Activated naive CD8-positive, alpha-beta T cell treated with anti-CD3 and anti-CD28 coated beads, Interleukin-2, amount 10 ng/mL, durations not matched to agents 7 days and 5 days (primary cell): ENCODE measurements at places on chromosomes 6 and 20. TPM values are rescaled to one million over a fixed set of nuclear protein-coding genes. Genes with fewer than 3 reads are reported as not detected.

DNA sequence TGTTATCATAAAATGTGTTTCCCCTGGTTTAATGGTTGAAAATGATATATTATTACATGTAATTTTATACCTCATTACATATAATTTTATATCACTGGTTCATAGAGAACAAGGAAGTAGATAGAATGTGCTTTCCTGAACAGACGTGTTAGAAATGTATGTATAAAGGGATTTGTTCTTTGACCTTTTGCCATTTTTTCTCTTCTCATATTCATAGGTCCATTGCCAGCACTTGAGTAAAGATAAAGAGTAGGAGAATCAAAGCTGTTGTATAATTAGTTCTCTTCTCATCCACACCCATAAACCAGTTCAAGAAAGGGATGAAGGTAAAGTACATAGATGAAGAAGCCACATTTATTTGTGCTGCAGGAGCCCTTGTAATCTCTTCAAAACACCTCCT lies 46.7 kb downstream of the RNF217 start:
- peaks cover under 1% of the 10 kb centered on the region for H3K4me1 ChIP-seq
- no peaks in the 10 kb centered on the region for H3K36me3 ChIP-seq
- H3K27ac ChIP-seq = no peak overlapping the region
- peaks cover 6% of the 10 kb centered on the region for H3K27me3 ChIP-seq

DNA sequence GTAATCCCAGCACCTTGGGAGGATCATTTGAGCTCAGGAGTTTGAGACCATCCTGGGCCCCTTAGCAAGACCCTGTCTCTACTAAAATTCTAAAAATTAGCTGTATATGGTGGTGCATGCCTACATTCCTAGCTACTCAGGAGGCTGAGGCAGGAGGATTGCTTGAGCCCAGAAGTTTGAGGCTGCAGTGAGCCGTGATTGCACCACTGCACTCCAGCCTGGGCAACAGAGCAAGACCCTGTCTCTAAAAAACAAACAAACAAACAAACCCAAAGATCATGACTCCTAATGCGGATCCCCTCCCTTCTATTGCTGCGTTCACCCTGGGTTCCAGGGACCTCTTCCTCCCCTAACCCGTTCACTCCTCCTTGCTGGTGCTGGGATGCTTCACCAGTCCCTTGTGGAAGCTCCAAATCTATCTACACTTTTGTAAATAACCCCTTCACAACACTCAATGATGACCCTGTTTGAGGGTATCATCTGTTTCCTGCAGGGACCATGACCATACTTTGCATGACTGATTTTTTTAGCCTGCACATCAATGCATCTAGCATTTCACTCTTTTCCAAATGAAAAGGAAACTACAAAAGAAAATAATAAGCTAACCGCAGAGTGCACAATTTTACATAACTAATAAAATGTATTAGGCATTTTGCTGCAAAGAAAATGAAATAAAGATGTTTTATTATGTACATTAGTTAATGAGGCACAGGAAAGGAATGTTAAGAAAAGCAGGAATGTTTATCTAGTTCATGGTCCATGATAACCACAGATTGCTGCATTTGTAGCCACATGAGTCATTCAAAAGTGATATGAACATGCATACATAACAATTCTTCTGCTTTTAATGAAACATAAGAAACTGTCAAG lies 30.5 kb upstream of the IPCEF1 start:
- no peak overlapping the region for H3K4me3 ChIP-seq
- H3K36me3 ChIP-seq = no peaks in the 10 kb centered on the region
- H3K4me1 ChIP-seq = no peaks in the 10 kb centered on the region
- H3K27ac ChIP-seq = no peak overlapping the region
- DNase-seq = no peak
- H3K27me3 ChIP-seq = peaks cover 4% of the 10 kb centered on the region

GRCh38 chr6:11682561-11682975 lies 96.0 kb downstream of the ADTRP start:
- no peaks in the 10 kb centered on the region for H3K4me1 ChIP-seq
- no peak overlapping the region for H3K27ac ChIP-seq
- H3K4me3 ChIP-seq = no peak overlapping the region
- no peaks in the 10 kb centered on the region for H3K36me3 ChIP-seq

DNA sequence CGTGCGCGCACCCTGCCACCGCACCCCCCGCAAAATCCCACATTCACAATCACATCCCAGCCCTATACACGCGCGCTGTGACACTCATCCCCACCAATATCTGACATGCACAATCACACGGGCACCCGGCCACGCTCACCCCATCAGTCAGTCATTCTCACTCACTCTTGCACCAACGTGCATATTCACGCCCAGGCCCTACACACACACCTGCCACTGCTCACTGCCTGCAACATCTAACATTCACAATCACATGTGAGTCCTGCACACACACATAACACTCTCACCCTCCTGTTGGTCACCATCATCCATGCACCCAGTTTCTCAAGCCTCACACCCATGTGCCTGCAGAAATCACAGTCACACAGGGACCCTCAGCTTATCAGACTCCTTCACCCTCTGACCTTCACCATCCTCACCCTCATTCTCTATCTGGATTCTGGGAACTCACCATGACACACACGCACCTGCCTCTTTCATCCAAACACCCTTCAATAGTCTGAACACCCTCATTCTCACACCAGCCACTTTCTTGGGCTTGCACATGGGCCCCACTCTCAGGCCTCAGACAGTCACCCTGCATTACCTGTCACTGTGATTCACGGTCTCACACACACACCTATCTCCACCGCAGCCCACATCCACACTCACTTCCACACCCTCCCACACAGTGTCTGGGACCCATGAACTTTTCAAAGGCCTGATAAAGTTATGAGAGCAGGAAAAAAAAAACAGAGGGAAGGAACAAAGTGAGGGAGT lies 748 bp upstream of the ATP9A start:
- H3K36me3 ChIP-seq = peaks cover 2% of the 10 kb centered on the region
- peaks cover 3% of the 10 kb centered on the region for H3K4me1 ChIP-seq

- no peaks in the 10 kb centered on the region for H3K4me1 ChIP-seq
- no peaks in the 10 kb centered on the region for H3K27me3 ChIP-seq
- no peak overlapping the region for H3K27ac ChIP-seq
- H3K36me3 ChIP-seq = no peaks in the 10 kb centered on the region
- no peak for DNase-seq
- no peak overlapping the region for H3K4me3 ChIP-seq
Measured at GRCh38 chr20:16054985-16055384, 518.3 kb downstream of the KIF16B start.

DNA sequence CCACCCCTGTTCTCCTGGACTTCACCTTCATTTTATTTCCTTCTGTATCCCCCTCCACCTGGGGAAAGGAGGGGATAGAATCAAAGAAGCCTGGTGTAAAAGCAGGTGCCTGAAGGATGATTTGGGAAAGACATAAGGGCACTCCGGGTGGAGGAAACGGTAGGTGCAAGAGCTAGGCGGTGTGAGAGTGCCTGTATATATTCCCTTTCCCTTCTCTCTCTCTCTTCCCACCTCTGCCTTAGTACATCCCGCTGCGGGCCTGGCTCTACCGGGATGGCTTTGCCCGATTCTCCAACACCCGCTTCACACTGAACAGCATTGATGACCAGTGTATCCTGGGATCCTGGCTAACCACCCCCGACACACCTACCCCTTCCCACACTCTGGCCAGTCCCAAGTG lies 26.2 kb downstream of the PDRG1 start:
- peaks cover 1% of the 10 kb centered on the region for H3K4me1 ChIP-seq
- H3K27me3 ChIP-seq = peaks cover 21% of the 10 kb centered on the region
- no peak overlapping the region for H3K27ac ChIP-seq
- H3K36me3 ChIP-seq = no peaks in the 10 kb centered on the region
- DNase-seq = no peak

- H3K27ac ChIP-seq = no peak overlapping the region
- H3K4me1 ChIP-seq = peaks cover 41% of the 10 kb centered on the region
- peaks cover 49% of the 10 kb centered on the region for H3K36me3 ChIP-seq
- H3K27me3 ChIP-seq = no peaks in the 10 kb centered on the region
Measured at GRCh38 chr6:149373511-149373910, 26.6 kb upstream of the SUMO4 start.

GRCh38 chr6:15499591-15499990 lies 163.2 kb downstream of the DTNBP1 start:
- H3K36me3 ChIP-seq = peaks cover 11% of the 10 kb centered on the region
- peaks cover 2% of the 10 kb centered on the region for H3K4me1 ChIP-seq
- no peak overlapping the region for H3K27ac ChIP-seq
- no peak for DNase-seq
- H3K27me3 ChIP-seq = no peaks in the 10 kb centered on the region
- no peak overlapping the region for H3K4me3 ChIP-seq

DNA sequence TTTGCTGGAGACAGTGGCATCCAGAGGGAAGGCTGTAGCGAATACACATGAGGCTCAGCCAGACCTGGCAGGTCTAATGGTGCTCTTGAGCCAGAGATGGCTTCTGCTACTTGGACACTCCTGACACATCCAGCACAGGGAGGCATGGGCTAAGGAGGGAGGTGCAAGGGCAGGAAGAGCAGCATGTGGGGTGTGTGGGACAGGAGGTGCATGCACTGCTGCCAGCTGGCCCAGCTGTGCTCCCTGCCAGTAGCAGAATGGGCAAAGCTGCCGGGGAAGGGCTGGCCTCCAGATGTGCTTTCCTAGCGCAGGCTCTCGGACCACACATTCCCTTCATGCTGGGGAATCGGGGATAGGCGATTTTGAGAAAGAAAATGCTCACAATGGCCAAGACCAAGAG lies 309.2 kb downstream of the CDC5L start:
- H3K27me3 ChIP-seq = peaks cover 3% of the 10 kb centered on the region
- no peak overlapping the region for H3K27ac ChIP-seq
- H3K4me1 ChIP-seq = peaks cover 2% of the 10 kb centered on the region
- DNase-seq = no peak
- no peak overlapping the region for H3K4me3 ChIP-seq

The TSHZ2 gene
- total RNA-seq = 0.54 TPM

The PTGIS gene
- total RNA-seq = 0.37 TPM

The NTSR1 gene
- 0.33 TPM for total RNA-seq

The HRH3 gene
- not detected for total RNA-seq

The ALDH8A1 gene
- total RNA-seq = 1.4 TPM

The SUMO4 gene
- 9.3 TPM for total RNA-seq

The CD164 gene
- total RNA-seq = 250 TPM

The SAMD5 gene
- total RNA-seq = not detected

The CLPSL2 gene
- not detected for total RNA-seq

The EXOC2 gene
- 31.9 TPM for total RNA-seq
